Activated T-helper 2 cell treated with anti-CD3 and anti-CD28 coated beads, Interferon-gamma antibody, Interleukin-2, Interleukin-4, amounts not matched to agents 10 μg/mL and 5 μg/mL and 100 μg/mL, durations not matched to agents 14 hours and 24 hours and 36 hours (primary cell): ENCODE measurements at places on chromosomes 7 and 10.

GRCh38 chr10:114870486-114870885 lies 48.9 kb downstream of the FHIP2A start:
- DNase-seq = no peak

DNA sequence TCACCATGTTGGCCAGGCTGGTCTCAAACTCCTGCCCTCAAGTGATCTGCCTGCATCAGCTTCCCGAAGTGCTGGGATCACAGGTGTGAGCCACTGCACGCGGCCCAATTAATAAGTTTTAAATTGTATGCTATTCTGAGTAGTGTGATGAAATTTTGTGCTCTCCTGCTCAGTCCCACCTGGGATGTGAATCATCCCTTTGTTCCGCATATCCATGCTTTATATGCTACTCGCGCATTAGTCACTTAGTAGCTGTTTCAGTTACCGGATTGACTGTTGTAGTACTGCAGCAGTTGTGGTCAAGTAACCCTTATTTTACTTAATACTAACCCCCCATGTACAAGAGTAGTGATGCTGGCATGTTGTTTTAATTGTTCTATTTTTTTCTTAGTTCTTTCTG lies 47.3 kb upstream of the OIT3 start:
- DNase-seq = no peak

- no peak for DNase-seq
These were observed 141.9 kb downstream of the RPS24 start for GRCh38 chr10:78175444-78176015.

GRCh38 chr10:124906551-124907001 lies 35.3 kb upstream of the ZRANB1 start:
- no peak for DNase-seq
